ENCODE measurements at places on chromosomes 7 and 10.

DNA sequence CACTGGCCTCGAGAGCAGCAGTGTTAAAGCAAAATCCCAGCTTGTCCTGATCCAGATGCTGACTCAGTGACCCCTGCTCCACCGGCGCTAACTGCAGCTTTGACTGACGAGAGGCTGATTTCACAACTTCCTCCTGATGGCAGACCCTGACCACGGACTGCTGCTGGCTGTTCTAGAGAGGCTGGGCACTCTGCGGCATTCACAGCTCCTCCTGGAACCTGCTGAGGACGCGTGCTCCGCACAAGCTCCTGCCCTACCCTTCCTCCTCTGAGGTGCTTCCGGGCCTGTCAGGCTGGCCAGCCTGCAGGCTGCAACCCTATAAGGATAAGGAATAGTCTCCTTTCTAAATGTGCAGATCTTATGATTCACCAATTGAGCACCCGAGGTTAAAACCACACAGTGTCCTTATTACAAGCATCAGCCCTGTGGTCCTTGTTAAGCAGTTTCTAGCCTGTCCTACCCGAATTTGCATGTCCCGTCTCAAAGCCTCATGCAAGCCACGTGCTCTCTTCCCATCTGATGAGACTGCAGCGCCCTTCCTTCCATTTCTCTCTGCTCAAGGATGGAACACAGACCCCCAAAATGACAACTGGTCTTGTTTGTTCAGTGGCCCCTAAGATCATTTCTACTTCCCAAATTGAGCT, 35.5 kb upstream of the NCAPG2 start:
- no peak for DNase-seq

GRCh38 chr7:147411096-147411495, 1179.5 kb upstream of the C7orf33 start:
- DNase-seq, result no peak

- DNase-seq, result no peak
Observed at GRCh38 chr10:109103278-109103677, 820.0 kb downstream of the XPNPEP1 start.

DNA sequence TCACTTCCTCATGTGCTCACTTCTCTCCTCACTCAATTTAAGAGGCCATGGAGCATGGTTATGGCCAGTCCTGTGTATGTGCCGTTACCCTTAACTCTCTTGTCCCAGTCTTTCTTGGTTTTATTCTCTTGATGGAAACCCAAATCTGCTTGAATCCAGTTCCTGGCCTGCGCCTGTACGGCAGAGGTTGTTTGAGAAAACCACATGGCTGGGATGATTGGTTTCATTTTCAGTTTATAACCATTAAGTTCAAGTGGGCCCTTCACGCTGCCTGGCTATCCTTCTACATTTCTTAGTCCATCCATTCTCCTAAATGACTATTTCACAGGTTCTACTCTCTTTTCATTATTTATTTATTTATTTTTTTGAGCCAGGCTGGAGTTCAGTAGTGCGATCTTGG, 1.6 kb upstream of the ZNF239 start:
- no peak for DNase-seq

GRCh38 chr10:27730041-27730440, 15.6 kb downstream of the MKX start:
- DNase-seq, result no peak

All from T47D (cell line).